ENCODE measurements at places on chromosomes 5 and 9.

DNA sequence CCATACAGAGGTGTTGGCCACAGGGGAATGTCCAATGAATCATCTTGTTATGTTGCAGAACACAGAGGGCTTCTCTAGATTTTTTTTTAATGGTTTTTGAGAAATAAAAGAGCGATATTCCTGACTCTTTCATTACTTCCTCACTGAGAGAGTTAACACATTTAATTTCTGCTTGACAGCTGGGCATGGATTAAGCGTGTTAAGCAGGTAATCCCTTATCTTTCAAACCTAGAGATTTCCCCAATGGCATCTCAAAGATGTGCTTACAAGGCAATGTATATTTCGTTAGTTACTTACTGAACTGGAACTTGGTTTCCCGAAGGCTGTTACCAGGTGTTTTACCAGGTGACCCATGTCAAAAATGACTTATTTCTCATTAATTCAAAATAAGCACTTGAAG lies 21.8 kb upstream of the ADCY2 start:
- DNase-seq = no peak

- DNase-seq = no peak
These were observed 45.6 kb upstream of the SLC30A5 start for GRCh38 chr5:69048230-69048629.

GRCh38 chr5:143896516-143896915 lies 84.6 kb downstream of the HMHB1 start:
- DNase-seq = no peak

- no peak for DNase-seq
These were observed 5.2 kb downstream of the C5orf22 start for GRCh38 chr5:31537349-31537748.

- DNase-seq = no peak
These were observed 201.4 kb downstream of the ZNF462 start for GRCh38 chr9:107064378-107064777.
